Testis (tissue), 5 donors: ENCODE measurements at places on chromosomes 1 and 21. TPM values are rescaled to one million over a fixed set of nuclear protein-coding genes. Genes with fewer than 3 reads are reported as not detected.

The LPAR3 gene
- 73.8 TPM for total RNA-seq

The ADCY10 gene
- 24.6 TPM for total RNA-seq

The TMEM82 gene
- not detected for total RNA-seq

GRCh38 chr1:231887866-231888265 lies 261.3 kb downstream of the DISC1 start:
- H3K4me1 ChIP-seq = no peaks in the 10 kb centered on the region
- no peaks in the 10 kb centered on the region for H3K27me3 ChIP-seq

DNA sequence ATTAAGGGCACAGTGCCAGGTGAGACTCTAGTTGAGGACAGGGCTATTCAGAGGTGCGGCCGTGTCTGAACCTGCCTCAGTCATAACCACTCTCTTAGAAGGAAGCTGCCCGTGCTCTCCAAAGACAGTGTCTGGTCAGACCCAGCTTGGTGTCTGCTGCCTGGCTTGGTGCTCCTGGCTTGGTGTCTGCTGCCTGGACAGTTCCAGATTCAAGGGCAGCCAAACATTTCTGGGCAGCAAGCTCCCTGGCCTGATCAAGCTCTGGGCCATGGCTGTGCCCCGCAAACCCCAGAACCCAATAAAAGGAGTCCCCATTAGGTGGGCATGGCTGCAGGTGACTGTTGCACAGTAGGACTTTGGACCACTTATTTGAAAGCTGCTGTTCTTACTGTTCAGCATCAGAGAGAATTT lies 27.7 kb downstream of the NEK2 start:
- no peaks in the 10 kb centered on the region for H3K27me3 ChIP-seq
- H3K4me3 ChIP-seq = no peak overlapping the region
- no peak for DNase-seq
- H3K36me3 ChIP-seq = no peaks in the 10 kb centered on the region
- peaks cover 14% of the 10 kb centered on the region for H3K4me1 ChIP-seq

- H3K27ac ChIP-seq = no peak overlapping the region
- H3K4me1 ChIP-seq = no peaks in the 10 kb centered on the region
- no peak overlapping the region for H3K4me3 ChIP-seq
- no peak for DNase-seq
- no peaks in the 10 kb centered on the region for H3K27me3 ChIP-seq
Measured at GRCh38 chr1:74215229-74215628, 17.2 kb downstream of the FPGT start.

GRCh38 chr1:40162753-40163441 lies 1.7 kb downstream of the RLF start:
- peaks cover 23% of the 10 kb centered on the region for H3K4me1 ChIP-seq
- no peaks in the 10 kb centered on the region for H3K36me3 ChIP-seq
- DNase-seq = no peak

DNA sequence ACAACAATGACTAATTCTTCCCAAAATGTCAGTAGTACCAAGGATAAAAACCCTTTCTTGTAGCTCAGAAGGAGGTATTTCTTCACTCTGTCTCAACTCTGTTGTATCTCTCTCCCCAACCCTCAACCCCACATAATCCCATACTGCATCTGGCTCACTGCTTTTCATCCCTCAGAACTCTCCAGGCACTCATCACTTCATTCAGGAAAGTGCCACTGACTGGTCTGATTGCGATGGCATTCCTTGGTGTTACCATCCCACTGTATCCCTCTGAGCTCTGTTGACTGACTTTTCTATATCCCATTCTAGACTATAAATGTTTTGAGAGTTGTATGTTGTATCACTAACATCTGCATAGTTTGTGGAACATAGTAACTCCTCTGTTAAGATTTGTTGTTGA lies 483.5 kb upstream of the ADGRL2 start:
- no peak overlapping the region for H3K4me3 ChIP-seq
- H3K4me1 ChIP-seq = peaks cover 3% of the 10 kb centered on the region
- no peak for DNase-seq
- no peaks in the 10 kb centered on the region for H3K36me3 ChIP-seq
- H3K27ac ChIP-seq = no peak overlapping the region
